ENCODE measurements at places on chromosomes 1 and 21.

GRCh38 chr1:24541711-24542346 lies 14.1 kb upstream of the NCMAP start:
- DNase-seq = no peak

- DNase-seq = no peak
Observed at GRCh38 chr1:102897557-102897956, 210.8 kb downstream of the COL11A1 start.

DNA sequence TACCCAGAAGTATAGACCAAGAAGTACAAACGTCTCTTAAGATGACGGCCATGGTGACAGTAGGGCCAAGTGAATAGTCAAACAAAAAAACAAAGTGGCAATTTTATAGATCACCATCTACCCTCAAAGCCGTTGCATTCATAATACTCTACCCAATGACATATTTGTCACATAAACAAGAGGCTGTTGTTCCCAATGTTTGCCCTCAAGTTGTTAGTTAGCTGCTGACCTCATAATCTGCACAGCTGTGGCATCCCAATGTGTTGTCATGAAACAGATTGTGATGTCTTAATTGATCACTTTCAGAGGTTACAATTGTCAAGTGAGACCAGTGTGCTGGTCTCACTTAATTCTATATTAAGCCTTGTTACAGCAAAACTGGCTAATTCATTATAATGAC lies 333.8 kb downstream of the ST6GALNAC3 start:
- no peak for DNase-seq

- DNase-seq = no peak
Observed at GRCh38 chr1:153958961-153959260, 499 bp upstream of the CRTC2 start.

GRCh38 chr21:29711236-29711635 lies 228.6 kb downstream of the GRIK1 start:
- DNase-seq = no peak

- peak; percentile 85 for DNase-seq
Observed at GRCh38 chr21:46551636-46552241, 53.1 kb downstream of the S100B start.

- DNase-seq = no peak
Observed at GRCh38 chr1:97082160-97082848, 360.7 kb downstream of the PTBP2 start.

- no peak for DNase-seq
Observed at GRCh38 chr1:1003618-1004419, 3.9 kb upstream of the HES4 start.

- no peak for DNase-seq
Observed at GRCh38 chr1:240190881-240191401, 99.3 kb downstream of the FMN2 start.

- DNase-seq = no peak
Observed at GRCh38 chr1:243354511-243355153, 98.8 kb downstream of the SDCCAG8 start.

GRCh38 chr1:10187026-10187334 lies 23.4 kb upstream of the KIF1B start:
- DNase-seq = no peak

DNA sequence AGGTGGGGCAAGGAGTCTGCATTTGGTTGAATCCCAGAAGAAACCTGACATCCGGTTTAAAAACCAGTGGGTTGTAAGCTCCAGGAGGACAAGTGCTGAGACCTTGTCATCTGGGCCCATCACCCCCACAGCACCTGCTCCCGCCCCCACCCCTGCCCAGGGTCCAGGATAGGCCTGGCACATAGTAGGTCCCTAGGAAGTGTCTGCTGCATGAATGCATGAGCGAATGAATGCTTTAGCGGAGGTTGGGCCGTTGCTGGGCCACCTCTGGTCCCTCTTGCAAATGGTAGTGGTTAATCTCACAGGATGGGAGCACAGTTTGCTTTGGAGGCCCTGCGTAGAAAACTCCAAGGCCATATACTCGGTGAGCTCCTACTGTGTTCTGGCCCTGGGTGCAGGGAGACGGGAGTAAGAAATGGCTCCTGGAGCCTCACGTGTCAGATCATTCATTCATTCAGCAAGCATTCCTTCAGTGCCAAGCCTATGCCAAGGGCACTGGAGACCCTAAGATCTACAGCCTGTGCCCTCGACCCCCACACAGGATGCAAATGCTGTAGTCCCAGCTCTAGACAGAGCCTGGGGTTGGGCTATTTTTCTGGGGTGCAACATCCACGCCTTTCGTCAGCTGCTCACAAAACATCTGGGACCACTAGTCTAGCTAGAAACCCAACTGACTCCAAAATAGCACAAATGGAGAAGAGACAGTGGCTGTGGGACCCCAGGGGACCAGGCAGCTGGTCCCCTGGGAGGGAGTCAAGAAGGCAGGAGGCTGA lies 28.9 kb downstream of the EPHA2 start:
- no peak for DNase-seq

- no peak for DNase-seq
Observed at GRCh38 chr1:184050636-184051035, 894 bp upstream of the TSEN15 start.

Data from mesenteric fat pad (tissue), 1 donor.